ENCODE measurements at places on chromosomes 4 and X. TPM values are rescaled to one million over a fixed set of nuclear protein-coding genes. Genes with fewer than 3 reads are reported as not detected.

DNA sequence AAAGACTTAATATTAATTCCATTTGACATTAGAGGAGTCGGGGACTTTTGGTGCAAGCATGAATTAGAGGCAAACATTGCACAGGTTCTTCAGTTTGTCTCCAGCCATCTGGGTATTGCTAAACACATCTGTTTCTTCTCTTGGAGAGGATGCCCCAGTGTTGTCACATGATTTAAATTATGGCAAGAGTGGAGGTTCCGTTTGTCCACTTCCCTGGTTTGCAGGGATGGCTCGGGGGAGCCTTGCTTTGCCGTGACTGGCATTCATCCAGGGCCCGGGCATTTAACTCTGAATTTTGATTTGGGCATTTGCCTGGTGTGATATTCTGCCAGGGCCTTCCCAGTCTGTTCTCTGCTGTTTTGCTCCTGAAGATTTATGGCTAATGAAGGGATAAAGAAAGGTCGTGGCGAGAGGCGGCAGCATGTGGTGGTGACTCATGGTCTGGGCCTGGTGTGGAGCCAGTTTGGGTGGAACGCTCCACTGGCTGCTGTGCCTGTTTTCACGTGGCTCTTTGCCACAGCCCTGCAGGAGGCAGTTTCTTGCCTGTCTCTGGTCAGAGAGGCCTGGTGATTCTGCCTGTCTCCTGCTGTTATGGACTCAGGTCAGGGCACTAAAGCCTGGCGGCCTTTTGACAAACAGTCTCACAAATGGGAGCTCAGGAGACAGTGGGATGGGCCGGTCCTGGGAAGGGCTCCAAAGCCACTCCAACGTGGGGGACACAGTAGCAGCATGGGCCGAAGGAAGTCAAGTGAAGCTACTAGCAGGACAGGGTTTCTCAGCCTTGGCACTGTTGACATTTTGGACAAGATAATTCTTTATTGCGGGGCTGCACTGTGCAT lies 99.4 kb upstream of the PGRMC2 start:
- peak; percentile 70 for DNase-seq

DNA sequence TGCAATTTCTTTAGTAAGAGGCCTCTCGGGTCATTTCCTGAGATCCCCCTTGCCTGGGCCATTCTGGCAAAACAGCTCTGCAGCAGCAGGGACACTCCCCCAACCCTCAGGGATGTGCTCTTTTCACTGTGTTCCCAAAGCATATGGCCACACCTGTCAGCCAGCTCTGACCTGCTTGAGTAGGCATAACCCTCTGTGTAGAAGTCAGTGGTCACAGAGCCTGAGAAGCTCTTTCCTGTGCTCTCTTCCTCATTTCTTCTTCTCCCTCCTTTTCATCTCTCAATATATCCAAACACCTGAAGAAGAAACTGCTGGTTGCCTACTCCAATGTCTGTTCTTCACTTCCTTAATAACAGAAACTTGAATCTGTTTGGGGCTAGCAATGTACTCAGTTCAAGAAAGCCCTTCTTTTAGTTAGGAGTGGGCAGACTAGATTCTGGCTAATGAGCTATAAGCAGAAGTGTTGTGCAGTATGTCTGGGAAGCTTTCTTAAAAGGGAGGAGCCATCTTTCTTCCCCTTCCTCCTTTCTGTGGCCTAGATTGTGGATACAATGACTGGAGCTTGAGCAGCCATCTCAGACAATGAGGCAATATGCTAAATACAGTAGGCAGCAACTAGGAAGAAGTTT lies 73.3 kb downstream of the PRPS1 start:
- no peak for DNase-seq

Gene SPATA4
- total RNA-seq: not detected

Gene SLC49A3
- 9.9 TPM for total RNA-seq

DNA sequence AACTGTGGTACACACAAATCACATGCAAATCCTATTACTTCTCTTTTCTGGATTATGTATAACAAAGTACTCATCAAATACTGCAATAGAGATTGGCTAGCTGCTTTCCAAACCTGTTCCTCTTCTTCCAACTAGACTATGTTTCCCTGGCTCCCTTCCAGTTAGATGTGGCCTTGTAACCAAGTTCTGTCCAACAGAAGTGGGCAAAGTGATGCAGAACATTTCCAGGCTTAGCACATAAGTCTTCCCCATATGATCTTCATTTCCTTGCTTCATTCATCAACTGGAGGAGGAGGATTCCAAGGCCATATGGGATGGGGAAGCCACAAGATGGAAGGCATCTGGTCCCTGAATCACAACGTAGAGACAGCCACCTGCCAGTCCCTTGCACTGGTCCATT lies 8.0 kb downstream of the SLC9A7 start:
- DNase-seq: no peak

DNA sequence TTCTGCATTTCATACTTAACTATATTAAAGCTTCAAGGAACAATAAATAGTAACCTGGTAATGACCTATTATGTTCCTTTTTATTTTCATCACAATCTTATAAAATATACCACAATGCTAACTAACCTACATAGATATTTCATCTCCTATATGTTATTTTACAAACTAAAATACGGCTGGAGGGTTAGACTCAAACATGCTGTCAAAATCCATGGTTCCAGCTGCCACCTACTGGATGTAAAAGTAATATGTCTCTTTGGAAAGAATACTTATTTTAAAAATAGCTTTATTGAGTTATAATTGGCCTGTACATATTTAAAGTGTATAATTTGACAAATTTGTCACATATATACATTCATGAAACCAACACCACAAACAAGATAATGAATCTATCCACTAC lies 15.0 kb downstream of the RGN start:
- DNase-seq: peak; percentile 60

GRCh38 chr4:140839406-140839805 lies 83.2 kb upstream of the TBC1D9 start:
- DNase-seq: no peak

Gene FAM47A
- not detected for total RNA-seq

- DNase-seq: no peak
Observed at GRCh38 chr4:76902233-76902890, 4.4 kb upstream of the SOWAHB start.

GRCh38 chr4:126775485-126776106 lies 857.2 kb upstream of the INTU start:
- DNase-seq: peak; percentile 7

Gene CXorf38
- total RNA-seq: 17.1 TPM

Gene NPY2R
- total RNA-seq: not detected

DNA sequence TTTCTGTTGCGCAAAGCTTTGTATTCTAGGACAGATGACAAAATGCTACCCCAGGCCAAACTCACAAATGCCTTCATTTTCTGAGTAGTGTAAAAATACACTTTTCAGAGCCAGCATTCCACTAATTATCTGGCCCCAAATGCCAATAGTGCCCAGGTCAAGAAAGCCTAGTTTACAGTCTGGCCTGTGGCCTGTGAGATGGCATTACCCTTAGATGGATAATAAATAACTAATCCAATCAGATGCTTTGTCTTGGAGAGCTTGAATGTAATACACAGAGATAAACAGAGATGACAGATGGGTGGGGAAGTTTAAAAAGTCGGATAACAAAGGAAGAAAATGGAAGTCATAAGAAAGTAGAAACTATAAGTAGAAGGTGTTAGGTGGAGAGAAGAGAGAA lies 264.6 kb upstream of the FTHL17 start:
- DNase-seq: no peak

Gene SOWAHB
- total RNA-seq: under 0.01 TPM

- no peak for DNase-seq
Observed at GRCh38 chrX:49892542-49892941, 13.3 kb downstream of the USP27X start.

DNA sequence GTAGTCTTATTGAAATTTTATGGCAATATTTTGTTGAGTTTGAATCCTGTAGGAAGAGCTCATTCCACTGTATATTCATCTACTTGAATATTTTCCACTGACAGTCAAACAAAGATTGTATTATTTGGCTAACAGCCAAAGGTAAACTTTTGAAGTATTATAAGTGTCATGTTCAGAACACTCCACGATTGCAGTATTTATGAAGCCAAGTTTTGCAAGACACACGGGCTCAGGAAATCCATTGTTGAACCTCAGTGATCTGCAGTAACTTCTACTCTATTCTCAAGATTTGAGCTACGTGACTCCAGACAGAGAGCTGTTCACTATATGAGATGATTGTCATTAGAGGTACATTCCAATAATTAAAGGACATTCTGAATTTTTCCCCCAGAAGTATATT lies 302.7 kb upstream of the ADGRL3 start:
- no peak for DNase-seq

- peak; percentile 18 for DNase-seq
Observed at GRCh38 chr4:1318488-1319213, 28.4 kb upstream of the UVSSA start.

- DNase-seq: no peak
Observed at GRCh38 chrX:97215186-97215585, 331.5 kb downstream of the RPA4 start.

Gene EGF
- under 0.01 TPM for total RNA-seq

Gene COL4A6
- 0.68 TPM for total RNA-seq

Data from dermis blood vessel endothelial cell (primary cell).